Stimulated activated CD8-positive, alpha-beta memory T cell treated with anti-CD3 and anti-CD28 coated beads, Interleukin-4, amount 100 ng/mL, for 4 hours (primary cell): ENCODE measurements at places on chromosomes 16 and 17.

DNA sequence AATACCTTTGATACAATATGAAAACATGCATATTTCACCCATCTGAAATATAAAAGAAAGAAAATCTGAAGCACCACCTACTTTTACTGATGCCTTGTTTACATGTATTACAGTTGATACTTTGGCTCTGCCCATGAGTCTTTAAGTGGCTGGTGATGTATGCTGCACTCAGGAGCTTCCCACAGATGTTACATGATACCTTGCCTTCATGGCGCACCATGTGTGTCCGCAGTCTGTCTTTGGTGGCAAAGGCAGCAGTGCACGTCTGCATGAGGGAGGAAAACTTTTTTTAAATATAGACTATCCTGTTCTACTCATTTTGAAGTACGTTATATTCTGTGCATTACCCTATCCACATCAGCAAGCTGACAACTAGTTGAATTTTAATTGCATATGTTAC, 7.5 kb downstream of the VEZF1 start:
- DNase-seq = no peak

- DNase-seq = no peak
These were observed 20.7 kb downstream of the TOX3 start for GRCh38 chr16:52526116-52526828.

DNA sequence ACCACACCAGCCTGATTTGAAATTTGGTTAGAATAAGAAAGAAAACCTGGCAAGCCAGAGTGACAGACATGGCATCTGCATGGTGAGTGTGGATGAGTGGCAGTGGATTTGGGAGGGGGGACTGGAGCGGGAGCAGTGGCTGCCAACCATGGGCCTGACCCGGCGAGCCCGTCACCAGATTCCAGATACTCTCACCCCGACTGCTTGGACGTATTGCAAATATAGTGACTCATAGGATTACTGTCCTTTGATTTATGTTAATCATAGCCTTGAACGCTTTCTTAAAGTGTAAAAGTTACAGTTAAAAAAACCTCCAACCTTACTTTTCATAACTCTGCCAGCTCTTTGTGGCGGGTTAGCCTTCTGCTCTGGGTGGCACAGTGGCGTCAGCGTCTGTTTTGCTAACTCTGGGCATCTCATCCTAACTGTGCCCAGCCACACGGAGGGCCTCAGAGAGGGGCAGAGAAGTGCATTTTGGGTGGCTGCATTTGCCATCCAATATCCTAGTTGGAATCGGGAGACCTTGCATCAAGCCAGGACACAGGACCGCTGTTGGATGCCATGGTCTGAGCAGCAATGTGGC, 26.8 kb upstream of the FOXK2 start:
- DNase-seq = no peak

- DNase-seq = no peak
These were observed 8.7 kb downstream of the C16orf87 start for GRCh38 chr16:46822270-46822669.

DNA sequence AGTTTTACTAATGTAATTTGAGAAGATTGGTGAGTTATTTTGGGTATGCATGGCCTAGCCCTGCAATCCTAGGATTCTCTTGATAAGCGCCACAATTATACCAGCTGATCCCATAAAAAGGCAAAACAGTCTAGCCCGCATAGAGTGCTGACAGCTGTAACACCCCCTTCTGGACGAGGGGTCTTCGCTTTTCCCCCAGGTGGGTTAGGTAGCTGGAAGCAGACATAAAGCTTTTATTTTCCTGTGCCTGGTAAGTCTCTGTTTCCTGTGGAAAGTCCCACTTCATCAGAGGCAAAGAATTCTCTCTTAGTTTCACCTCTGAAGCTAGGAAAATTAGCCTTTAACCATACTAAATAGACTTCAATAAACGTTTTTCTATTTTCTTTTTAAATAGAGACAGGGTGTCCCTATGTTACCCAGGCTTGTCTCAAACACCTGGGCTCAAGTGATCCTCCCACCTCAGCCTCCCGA, 108.3 kb downstream of the YPEL2 start:
- no peak for DNase-seq

DNA sequence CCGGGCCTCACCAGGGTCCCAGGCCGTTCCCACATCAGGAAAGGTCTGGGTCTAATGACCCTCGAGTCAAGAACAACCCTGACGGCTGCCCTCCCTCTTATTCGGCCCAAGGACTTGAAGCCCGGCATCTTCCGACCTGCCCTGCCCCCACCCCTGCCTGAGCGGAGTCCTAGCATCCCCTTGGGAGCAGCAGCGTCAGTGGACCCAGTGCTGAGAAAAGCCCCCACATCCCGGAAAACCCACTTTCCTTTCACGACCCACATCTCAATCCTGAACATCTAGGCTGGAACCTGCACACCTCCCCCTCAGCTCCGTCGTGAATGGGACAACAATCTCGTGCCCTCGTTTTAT, 769 bp downstream of the TMEM88 start:
- no peak for DNase-seq

GRCh38 chr16:30113031-30113710, at the start of gene GDPD3:
Gene GDPD3, minus strand, starts transcription at chr16:30113537. Its CDS starts 59 bp downstream, at chr16:30113478.
- DNase-seq = no peak

GRCh38 chr16:13680021-13680889, 239.7 kb upstream of the ERCC4 start:
- no peak for DNase-seq

DNA sequence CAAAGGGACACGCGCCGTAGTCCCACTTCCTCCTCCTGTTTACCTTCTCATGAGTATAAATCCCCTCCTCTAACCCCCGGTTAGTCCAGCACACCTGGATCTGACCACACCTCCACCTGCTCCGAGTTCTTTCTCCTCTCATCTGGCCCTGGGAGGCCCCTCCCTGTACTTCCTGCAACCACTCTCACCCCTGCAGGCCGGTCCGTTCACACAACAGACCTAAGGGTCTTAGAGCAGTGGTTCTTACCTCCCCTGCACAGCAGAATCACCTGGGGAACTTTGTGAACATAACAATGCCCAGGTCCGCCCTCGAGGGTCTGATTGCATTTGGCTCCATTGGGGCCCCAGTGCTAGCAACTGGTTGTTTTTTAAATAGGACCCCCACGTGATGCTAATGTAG, 24.8 kb downstream of the TMEM114 start:
- DNase-seq = no peak

GRCh38 chr16:60310846-60311445, 1576.8 kb upstream of the GOT2 start:
- DNase-seq = no peak

DNA sequence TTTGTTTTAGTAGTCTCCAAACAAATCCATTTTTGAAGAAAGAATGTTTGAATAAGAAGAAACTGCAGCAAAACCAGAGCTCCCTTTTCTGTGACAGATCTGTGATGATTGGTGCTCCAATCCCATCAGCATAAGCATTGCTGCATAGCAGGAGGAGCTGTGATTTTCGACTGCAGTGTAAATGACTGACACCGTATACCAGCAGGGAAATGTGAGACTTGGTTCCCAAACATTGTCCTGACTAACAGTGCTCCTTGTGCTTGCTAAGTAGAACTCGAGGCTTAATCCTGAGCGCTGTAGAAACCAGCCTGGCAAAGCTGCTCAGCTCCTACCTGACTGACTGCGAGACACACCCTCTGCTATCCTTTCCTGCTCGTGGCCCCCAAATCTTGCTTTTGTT, 57.2 kb downstream of the NUP93 start:
- no peak for DNase-seq

DNA sequence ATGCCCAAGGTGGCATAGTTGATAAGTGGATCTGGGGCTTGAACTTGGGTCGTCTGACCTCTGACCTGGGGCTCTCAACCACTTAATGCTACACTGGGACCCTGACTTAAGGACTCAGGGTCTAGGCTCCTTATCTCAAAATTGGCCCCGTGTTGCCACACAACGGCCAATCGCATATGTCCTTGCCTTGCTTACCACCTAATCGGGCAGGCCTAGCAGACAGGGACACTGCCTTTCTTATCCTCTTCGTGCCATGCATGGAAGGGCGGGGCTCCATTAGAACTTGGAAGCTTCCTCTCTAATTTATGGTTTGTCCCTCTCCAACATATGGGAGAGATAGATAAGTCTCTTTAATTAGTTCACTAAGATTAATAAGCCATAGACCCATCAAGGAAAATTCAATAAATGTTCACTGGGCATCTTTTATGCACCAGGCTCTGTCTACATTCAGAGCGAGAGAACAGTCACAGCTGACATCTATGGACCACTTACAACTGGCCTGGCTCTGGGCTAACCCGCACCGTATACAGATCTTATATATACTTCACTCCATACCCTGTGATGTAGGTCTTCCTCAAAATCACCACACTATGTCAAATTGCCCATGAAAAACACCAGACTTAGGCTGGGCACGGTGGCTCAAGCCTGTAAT, 35.1 kb downstream of the CDH1 start:
- no peak for DNase-seq

- no peak for DNase-seq
These were observed at the start of gene ADCY9 for GRCh38 chr16:4116325-4117249. Gene ADCY9, minus strand, starts transcription at chr16:4116442. Its CDS starts 1,000 bp downstream, at chr16:4115442.

- no peak for DNase-seq
These were observed 13.4 kb upstream of the CRHR1 start for GRCh38 chr17:45770632-45771270.

GRCh38 chr17:72984145-72984925, 108.2 kb downstream of the SLC39A11 start:
- DNase-seq = no peak
